LHCN-M2 (cell line): ENCODE measurements at places on chromosomes 5 and 9. TPM values are rescaled to one million over a fixed set of nuclear protein-coding genes. Genes with fewer than 3 reads are reported as not detected.

- no peak for DNase-seq
These were observed 4.3 kb downstream of the ZBTB34 start for GRCh38 chr9:126864771-126865170.

GRCh38 chr9:31153250-31153840 is 1231.1 kb upstream of the ACO1 start:
- DNase-seq, result peak; percentile 32

GRCh38 chr9:77099388-77099787 is 77.9 kb upstream of the VPS13A start:
- no peak for DNase-seq

DNA sequence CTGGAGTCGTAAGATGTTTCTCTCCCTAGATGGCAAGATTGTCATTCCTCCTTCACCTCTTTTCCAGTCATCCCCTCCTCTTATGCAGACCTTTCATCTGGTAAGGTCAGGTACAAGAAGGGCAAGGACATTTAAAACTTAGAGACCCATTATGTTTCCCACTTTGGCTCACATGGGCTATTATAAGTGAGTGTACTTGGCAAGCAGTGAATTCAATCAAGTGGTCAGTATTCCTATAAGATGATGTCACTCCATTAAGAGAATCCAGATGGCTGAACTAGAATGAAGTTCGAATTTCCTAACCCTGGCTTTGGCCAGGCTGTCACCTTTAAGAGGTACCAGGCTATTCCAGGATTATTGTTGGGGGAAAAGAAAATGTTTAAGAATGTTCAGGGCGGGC is 32.2 kb downstream of the ZNF131 start:
- DNase-seq, result no peak

- DNase-seq, result no peak
These were observed 31.1 kb upstream of the CPLX2 start for GRCh38 chr5:175840050-175840841.

PDLIM4 gene
- total RNA-seq, result 149 and 153 TPM in 2 replicates

BASP1 gene
- total RNA-seq, result 155 and 164 TPM in 2 replicates

STING1 gene
- 79.2 and 92.7 TPM in 2 replicates for total RNA-seq

CDC25C gene
- 16.9 and 18.3 TPM in 2 replicates for total RNA-seq

GRCh38 chr9:107888773-107889227 is 399.2 kb upstream of the KLF4 start:
- DNase-seq, result no peak

TAF1L gene
- total RNA-seq, result not detected in 2 replicates

DNA sequence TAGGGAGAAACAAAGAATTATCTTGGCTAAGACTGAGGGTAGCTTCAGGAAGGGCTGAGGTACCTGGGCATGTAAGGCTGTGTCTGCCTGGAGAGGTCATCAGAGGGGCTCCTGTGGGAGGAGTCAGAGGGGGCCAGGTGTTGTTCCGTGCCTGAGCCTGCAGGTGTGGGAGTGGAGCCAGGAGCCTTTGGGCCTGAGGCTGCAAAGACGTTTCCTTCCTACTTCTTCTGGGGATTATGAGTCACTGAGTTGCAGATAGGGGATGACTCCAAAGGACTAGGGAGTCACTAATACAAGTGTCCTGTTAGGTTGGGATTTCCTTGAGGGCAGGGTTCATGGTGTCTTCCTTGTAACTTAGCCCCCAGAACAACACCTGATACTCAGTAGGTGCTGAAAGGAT is 391.1 kb downstream of the ARHGEF28 start:
- peak; percentile 28 for DNase-seq

SHOC1 gene
- total RNA-seq, result 0.26 TPM in 1 of 2 replicates, not detected in the other

DNA sequence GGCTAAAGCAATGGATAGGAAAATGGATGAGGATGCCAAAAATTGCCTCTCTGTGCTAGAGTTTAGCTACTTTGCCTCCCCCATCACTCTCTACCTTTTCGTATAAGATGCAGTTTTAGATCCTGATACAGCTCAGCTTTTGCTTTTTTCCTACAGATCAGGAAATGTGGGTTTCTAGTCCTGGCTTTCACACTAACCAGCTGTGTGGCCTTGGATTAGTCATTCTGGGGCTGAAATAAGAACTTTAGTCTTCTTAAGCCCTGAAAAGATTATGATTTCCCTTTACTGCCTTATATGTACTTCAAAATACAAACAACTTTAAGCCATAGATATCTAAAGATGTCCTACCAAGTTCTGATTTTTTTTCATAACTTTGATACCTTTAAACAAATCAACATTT is 116.4 kb downstream of the BAAT start:
- no peak for DNase-seq

DCTN3 gene
- total RNA-seq, result 63.4 and 105 TPM in 2 replicates

DNA sequence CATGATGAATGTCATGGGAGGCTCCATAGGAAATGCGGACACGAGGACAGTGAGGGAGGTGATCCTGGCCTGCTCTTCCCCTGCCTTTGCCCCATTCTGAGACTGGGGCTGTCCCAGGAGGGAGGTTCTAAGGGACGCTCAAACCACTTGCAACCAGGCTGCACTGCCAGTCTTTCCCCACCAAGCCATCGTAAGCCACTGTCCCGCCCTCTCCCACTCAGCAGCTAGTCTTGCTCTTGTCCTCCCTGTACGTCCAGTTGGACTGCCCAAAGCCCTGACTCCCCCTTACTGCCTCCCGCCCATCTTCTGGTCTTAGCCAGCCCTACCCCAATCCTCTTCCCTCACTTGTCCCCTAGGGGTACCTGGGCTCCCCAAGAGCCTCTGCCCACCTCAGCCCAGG is 115.7 kb downstream of the FSTL4 start:
- no peak for DNase-seq

SNCB gene
- total RNA-seq, result 0.83 and 2.0 TPM in 2 replicates

KCNV2 gene
- total RNA-seq, result not detected in 2 replicates

- DNase-seq, result no peak
These were observed 18.9 kb upstream of the MEGF9 start for GRCh38 chr9:120733190-120733589.

DNA sequence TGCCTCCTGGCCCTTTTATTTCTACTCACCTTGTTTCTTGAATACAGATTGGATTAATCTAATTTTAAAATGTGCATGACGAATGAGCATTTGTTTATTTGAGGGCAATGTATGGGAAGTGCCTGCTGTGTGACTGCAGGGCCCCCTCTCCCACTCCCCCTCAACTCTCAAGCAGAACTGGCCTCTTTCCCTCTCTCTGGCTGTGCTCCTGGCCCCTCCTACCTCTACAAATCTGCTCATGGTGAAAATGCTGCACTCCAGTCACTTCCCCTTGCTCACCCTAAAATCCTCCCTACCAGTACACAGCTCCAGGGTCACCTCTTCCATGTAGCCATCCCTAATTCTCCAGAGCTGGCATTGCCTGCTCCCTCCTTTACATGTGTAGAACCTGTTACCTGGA is 17.2 kb upstream of the NDST1 start:
- no peak for DNase-seq

DNA sequence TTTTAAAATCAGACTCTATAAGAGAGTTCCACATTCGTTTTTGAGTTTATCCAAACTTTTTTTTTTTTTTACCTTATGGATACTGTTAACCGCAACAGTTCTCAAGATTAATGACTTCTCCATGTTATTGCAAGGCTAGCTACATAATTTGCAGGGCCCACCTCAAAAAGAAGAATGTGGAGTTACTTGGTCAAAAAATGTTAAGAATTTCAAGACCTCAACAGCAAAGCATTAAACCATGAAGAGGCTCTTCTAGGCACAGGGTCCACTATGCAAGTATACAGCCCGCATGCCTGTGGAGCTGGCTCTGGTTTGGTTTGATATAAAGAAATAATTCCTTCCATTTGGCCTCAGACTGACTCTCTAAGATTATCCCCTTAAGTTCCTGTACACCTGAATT is 133.3 kb upstream of the TLX3 start:
- DNase-seq, result no peak

IL33 gene
- 0.11 and 0.13 TPM in 2 replicates for total RNA-seq

GRCh38 chr5:169648725-169649310 is 11.7 kb downstream of the DOCK2 start:
- DNase-seq, result no peak
